ENCODE measurements at places on chromosomes 13 and 19. TPM values are rescaled to one million over a fixed set of nuclear protein-coding genes. Genes with fewer than 3 reads are reported as not detected.

PNMA8A gene
- polyA plus RNA-seq, result 2.9 TPM

ZNF132 gene
- polyA plus RNA-seq, result 0.22 TPM

B3GNT8 gene
- polyA plus RNA-seq, result 70.2 TPM

CILP2 gene
- polyA plus RNA-seq, result 0.13 TPM

ZNF418 gene
- 7.0 TPM for polyA plus RNA-seq

NCCRP1 gene
- polyA plus RNA-seq, result 0.13 TPM

CLDN10 gene
- not detected for polyA plus RNA-seq

CERS1 gene
- 1.2 TPM for polyA plus RNA-seq

CYP2A7 gene
- polyA plus RNA-seq, result not detected

MARCHF2 gene
- polyA plus RNA-seq, result 20.9 TPM

EFNB2 gene
- polyA plus RNA-seq, result 33.0 TPM

PTGIR gene
- polyA plus RNA-seq, result not detected

PIN1 gene
- polyA plus RNA-seq, result 42.5 TPM

OVOL3 gene
- not detected for polyA plus RNA-seq

SIGLEC10 gene
- polyA plus RNA-seq, result 1.9 TPM

RUVBL2 gene
- 53.0 TPM for polyA plus RNA-seq

DNA sequence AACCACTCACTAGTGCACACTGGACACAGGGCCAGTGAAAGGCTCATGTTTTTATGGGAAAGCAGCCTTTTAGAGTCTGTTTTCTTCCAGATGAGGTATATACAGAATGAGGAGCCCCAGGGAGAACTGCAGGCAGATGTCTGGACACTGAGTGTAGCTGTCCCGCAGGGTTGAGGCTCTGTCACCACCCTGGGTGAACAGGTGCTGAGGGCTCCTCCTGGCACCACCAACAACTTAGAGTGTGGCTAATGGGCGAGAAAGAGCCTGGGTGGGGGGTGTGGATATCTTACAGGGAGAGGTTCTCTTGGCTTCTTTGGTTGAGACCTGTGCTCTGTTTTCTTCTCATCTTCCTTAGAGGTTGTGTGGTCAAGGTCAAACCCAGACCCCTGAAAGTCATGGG is 202.1 kb upstream of the GPR12 start:
- H3K27ac ChIP-seq, result peak overlapping the region; percentile 91
- H3K4me3 ChIP-seq, result no peak overlapping the region
- no peaks in the 10 kb centered on the region for H3K36me3 ChIP-seq
- H3K27me3 ChIP-seq, result no peaks in the 10 kb centered on the region
- no peak for DNase-seq

GRCh38 chr13:112651750-112652511 is 37.9 kb upstream of the ATP11A start:
- no peak overlapping the region for H3K27ac ChIP-seq
- H3K4me3 ChIP-seq, result no peak overlapping the region
- H3K4me1 ChIP-seq, result no peaks in the 10 kb centered on the region
- no peaks in the 10 kb centered on the region for H3K36me3 ChIP-seq

DNA sequence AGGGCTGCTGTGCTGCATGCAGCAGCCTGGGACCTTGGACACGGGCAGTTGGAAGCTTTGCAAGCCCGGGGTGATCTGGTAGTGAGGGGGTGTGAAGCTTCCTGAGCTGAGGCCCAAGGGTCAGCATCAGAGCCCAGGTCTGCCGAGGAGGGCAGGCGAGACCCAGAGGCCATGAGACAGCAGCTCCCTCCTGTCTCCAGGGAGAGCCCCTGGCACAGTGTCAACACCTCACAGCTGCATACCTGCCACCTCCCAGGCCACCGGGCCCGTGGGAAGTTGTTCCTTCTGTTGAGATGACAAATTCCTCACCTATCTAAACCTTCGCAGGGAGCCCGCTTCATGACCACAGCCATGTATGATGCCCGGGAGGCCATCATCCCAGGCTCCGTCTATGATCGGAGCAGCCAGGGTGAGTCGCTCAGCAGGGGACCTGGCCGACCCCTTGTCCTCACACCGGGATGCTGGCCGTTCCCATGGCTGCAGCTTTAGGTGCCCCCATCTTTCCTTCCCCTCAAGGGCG is 32.1 kb downstream of the CERS1 start:
- no peak overlapping the region for H3K4me3 ChIP-seq
- H3K36me3 ChIP-seq, result peaks cover 46% of the 10 kb centered on the region
- no peak for DNase-seq
- H3K4me1 ChIP-seq, result no peaks in the 10 kb centered on the region
- no peak overlapping the region for H3K27ac ChIP-seq

DNA sequence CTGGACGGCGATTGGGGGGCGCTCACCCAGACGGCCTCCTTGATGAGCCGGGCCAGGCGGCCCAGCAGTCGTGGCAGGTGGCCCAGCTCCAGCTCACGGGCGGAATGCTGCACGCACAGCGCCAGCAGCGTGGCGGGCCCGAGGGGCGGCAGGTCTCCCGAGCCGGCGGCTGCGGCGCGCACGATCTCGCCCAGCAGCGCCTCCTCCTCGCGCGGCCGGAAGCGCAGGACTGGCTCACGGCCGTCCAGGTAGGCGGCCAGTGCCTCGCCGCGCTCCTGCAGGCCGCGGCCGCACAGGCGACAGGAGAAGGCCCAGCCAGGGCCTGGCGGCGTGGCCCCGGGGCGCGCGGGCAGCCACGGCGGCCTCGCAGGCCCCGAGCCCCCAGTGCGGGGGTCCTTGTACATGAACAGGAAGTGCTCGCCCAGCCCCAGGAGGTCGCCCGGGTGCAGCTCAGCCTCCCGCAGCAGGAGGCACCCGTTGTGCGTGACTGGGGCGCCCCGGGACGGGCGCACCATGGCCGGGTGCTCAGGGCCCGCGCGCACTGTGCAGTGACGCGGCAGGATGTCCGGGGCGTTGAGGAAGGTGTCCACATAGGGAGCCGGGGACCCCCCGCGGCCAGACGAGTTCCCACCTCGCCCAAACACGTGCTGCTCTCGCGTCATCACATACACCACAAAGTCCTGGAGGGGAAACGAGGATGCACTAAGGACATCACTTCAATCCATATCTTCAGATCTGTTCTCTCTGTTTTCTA is 9.6 kb upstream of the MAMSTR start:
- no peak overlapping the region for H3K4me3 ChIP-seq
- H3K36me3 ChIP-seq, result peaks cover 6% of the 10 kb centered on the region
- H3K27me3 ChIP-seq, result no peaks in the 10 kb centered on the region
- DNase-seq, result no peak
- no peak overlapping the region for H3K27ac ChIP-seq

- H3K4me1 ChIP-seq, result no peaks in the 10 kb centered on the region
- H3K27ac ChIP-seq, result peak overlapping the region; percentile 48
- peaks cover 6% of the 10 kb centered on the region for H3K36me3 ChIP-seq
- no peaks in the 10 kb centered on the region for H3K27me3 ChIP-seq
- H3K4me3 ChIP-seq, result no peak overlapping the region
Observed at GRCh38 chr19:41159881-41160280, 33.1 kb upstream of the CYP2S1 start.

DNA sequence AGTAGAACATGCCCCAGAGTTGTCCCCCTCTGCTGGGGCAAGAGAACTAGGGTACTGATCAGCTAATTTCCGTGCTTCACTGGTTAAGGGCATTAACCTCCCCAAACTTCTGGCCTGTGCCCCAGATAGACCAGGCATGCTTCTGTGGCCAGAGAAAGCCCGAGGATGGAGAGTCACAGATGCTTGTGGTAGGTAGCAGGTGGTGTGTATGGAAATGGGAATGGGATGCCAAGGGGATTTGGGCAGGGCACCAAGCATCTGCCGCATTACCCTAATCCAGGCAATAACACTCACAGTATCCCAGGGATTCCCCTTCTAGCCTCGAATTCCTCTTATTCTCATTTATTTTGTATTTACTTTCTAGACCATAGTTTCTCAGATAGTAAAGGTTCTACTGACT is 124.8 kb upstream of the KLF12 start:
- H3K36me3 ChIP-seq, result no peaks in the 10 kb centered on the region
- H3K27me3 ChIP-seq, result no peaks in the 10 kb centered on the region

GRCh38 chr13:109998684-109999533 is 212.5 kb upstream of the IRS2 start:
- no peaks in the 10 kb centered on the region for H3K4me1 ChIP-seq
- H3K27me3 ChIP-seq, result no peaks in the 10 kb centered on the region
- H3K4me3 ChIP-seq, result no peak overlapping the region
- DNase-seq, result no peak
- H3K27ac ChIP-seq, result no peak overlapping the region

- peaks cover 13% of the 10 kb centered on the region for H3K36me3 ChIP-seq
- H3K4me3 ChIP-seq, result no peak overlapping the region
- no peaks in the 10 kb centered on the region for H3K27me3 ChIP-seq
- no peak overlapping the region for H3K27ac ChIP-seq
- DNase-seq, result peak; percentile 23
Observed at GRCh38 chr19:46674416-46675178, 13.6 kb upstream of the DACT3 start.

DNA sequence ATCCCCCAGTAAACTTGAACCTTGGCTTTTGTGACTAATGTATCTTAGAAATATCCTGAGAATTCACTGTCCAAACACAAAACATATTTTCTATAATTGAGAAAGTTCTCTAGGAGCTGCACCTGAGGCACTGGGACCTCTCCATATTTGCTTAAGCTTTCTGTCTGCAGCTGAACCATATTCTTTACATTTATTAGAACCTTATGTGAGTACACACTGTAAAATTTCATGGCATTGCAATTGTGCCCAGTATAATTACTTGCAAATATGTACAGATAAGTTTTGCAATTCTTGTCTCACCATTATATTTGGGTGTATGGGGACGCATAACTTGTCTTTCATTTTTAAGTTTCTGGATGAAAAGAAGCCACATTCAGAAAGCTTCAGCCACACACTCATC is 280.7 kb upstream of the KLHL1 start:
- DNase-seq, result no peak
- no peak overlapping the region for H3K4me3 ChIP-seq
- no peaks in the 10 kb centered on the region for H3K36me3 ChIP-seq

GRCh38 chr19:13765395-13766094 is 1.2 kb downstream of the MRI1 start:
- H3K36me3 ChIP-seq, result peaks cover 72% of the 10 kb centered on the region
- H3K27me3 ChIP-seq, result no peaks in the 10 kb centered on the region
- peak overlapping the region; percentile 55 for H3K27ac ChIP-seq
- peak overlapping the region; percentile 70 for H3K4me3 ChIP-seq

DNA sequence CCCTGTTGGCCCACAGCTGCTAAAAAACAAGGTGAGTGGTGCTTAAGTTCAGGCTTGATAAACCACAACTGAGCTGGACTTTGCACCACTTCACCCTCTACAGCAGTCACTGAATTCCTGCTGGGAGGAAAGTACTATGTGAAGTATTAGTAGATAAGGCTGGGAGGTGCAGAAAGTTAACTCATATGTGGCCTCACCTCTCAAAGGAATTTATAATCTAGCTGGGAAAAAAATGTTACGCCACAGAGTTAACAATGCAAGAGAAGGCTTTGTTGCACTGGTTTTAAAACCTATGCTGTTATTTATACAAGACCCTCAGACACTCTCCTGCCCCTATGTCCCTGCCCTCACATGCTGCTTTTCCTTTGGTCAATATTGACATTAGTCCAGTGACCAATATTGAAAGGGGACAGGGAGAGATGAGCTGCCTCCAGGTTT is 60.9 kb downstream of the LIG4 start:
- peak; percentile 97 for DNase-seq
- H3K4me1 ChIP-seq, result no peaks in the 10 kb centered on the region
- H3K4me3 ChIP-seq, result no peak overlapping the region
- peak overlapping the region; percentile 89 for H3K27ac ChIP-seq

GRCh38 chr13:28499609-28500008 is 4.7 kb upstream of the FLT1 start:
- no peaks in the 10 kb centered on the region for H3K4me1 ChIP-seq
- H3K27me3 ChIP-seq, result peaks cover 14% of the 10 kb centered on the region
- no peak overlapping the region for H3K27ac ChIP-seq
- no peaks in the 10 kb centered on the region for H3K36me3 ChIP-seq
- DNase-seq, result no peak

GRCh38 chr13:110254751-110255553 is 52.0 kb downstream of the COL4A1 start:
- no peak overlapping the region for H3K4me3 ChIP-seq
- no peaks in the 10 kb centered on the region for H3K36me3 ChIP-seq
- DNase-seq, result no peak
- H3K27ac ChIP-seq, result peak overlapping the region; percentile 32
- H3K27me3 ChIP-seq, result no peaks in the 10 kb centered on the region

DNA sequence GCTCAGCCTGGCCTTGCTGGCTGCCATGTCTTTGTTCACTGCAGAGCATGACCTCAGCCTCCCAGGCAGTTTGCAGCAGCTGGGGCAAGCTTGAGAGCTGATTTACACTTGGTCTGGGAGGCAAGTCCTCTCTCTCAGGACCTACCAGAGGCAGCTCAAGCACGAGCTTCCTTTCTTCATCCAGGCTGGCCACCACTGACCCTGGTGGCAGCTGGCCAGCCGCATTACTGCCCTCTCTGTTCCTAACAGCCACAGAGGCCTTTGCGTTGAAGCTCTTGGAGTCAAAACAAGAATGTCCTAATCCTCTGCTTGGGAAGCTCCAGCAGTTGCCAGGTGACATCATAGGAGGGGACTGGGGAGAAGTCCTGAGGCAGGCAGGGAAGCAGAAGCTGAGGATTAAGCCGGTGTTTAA is 85.7 kb downstream of the NUFIP1 start:
- H3K27me3 ChIP-seq, result no peaks in the 10 kb centered on the region
- H3K4me3 ChIP-seq, result no peak overlapping the region
- no peak overlapping the region for H3K27ac ChIP-seq
- H3K36me3 ChIP-seq, result no peaks in the 10 kb centered on the region
- DNase-seq, result peak; percentile 42
- no peaks in the 10 kb centered on the region for H3K4me1 ChIP-seq

- peak; percentile 30 for DNase-seq
- H3K27me3 ChIP-seq, result no peaks in the 10 kb centered on the region
- no peaks in the 10 kb centered on the region for H3K36me3 ChIP-seq
- H3K4me1 ChIP-seq, result peaks cover 5% of the 10 kb centered on the region
Observed at GRCh38 chr13:50691176-50691680, 152.3 kb downstream of the DLEU7 start.

DNA sequence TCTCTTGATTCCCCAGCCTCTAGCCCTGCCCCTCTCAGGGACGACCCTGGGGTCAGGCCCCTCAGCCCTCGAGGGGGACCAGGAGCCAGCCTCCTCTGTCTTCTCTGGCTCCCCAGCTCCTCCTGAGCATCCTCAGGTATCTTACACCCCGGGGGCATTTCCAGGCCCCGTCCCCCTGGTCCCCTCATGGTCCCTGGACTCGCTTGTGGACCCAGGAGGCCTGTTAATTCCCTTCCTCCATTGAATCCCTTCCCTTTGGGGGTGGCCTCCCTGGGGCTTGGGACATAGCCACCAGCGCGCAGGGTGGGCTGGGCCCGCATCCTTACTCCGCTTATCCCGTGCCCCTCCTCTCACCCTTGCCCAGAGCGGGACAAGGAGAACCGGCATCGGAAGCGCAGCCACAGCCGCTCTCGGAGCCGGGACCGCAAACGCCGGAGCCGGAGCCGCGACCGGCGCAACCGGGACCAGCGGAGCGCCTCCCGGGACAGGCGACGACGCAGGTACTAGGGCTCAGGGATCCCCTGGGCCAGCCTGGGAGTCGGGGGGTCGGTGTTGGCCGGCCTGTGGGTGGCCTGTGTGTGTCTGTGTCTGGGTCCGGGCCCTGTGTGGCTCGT is 4.1 kb downstream of the U2AF2 start:
- H3K4me1 ChIP-seq, result peaks cover 6% of the 10 kb centered on the region
- peaks cover 29% of the 10 kb centered on the region for H3K36me3 ChIP-seq
- no peaks in the 10 kb centered on the region for H3K27me3 ChIP-seq
- no peak for DNase-seq
- H3K4me3 ChIP-seq, result no peak overlapping the region

- H3K4me3 ChIP-seq, result no peak overlapping the region
- H3K4me1 ChIP-seq, result peaks cover 79% of the 10 kb centered on the region
- peaks cover 50% of the 10 kb centered on the region for H3K36me3 ChIP-seq
- DNase-seq, result no peak
- peak overlapping the region; percentile 74 for H3K27ac ChIP-seq
Observed at GRCh38 chr19:2170219-2170618, 6.5 kb downstream of the DOT1L start.

- H3K4me1 ChIP-seq, result no peaks in the 10 kb centered on the region
- H3K36me3 ChIP-seq, result no peaks in the 10 kb centered on the region
- no peaks in the 10 kb centered on the region for H3K27me3 ChIP-seq
- no peak overlapping the region for H3K4me3 ChIP-seq
- no peak for DNase-seq
Observed at GRCh38 chr19:37970699-37971098, 63.7 kb downstream of the SIPA1L3 start.

Data from small intestine (tissue), 16 donors.